Pons (tissue), 1 donor: ENCODE measurements at places on chromosomes 7 and 10.
A peak's percentile ranks its signal among the peaks of the same experiment; 100 is the strongest.

DNA sequence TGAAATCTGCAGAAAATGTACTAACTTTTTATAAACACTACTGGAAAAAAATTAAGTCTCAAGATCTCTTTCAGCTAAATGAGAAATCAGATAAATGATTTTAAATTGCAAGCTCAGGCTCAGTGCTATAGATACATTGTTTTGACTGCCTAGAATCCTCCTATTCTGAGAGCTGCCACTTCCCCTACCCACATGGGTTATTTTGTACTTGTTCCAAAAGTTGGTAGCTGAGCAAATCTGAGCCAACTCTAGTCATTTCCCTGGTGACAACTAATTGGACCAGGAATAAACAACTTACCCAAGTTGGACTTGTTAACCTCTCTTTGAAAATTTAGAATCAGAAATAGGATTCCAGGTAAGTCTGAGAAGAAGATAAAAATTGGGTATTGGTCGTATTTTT is 202.1 kb downstream of the MBL2 start:
- no peak for DNase-seq

DNA sequence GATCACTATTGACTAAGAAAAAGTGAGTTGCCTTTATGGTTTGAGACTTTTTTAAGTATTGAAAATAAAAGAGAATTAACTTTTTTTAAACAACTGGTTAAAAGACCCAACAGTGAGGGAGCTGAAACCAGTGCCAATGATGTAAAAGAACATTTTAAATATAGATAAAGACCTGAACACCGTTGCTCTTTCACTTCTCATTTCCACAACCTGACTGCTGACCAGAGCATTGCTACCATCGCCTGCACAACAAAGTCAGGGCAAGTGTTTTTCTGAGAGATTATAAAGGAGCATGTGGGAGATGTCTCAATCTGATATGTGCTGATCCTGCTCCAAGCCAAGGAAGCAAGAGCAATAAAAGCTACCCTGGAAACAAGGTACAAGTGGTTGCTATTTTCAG is 34.7 kb downstream of the IMMP2L start:
- no peak for DNase-seq

DNA sequence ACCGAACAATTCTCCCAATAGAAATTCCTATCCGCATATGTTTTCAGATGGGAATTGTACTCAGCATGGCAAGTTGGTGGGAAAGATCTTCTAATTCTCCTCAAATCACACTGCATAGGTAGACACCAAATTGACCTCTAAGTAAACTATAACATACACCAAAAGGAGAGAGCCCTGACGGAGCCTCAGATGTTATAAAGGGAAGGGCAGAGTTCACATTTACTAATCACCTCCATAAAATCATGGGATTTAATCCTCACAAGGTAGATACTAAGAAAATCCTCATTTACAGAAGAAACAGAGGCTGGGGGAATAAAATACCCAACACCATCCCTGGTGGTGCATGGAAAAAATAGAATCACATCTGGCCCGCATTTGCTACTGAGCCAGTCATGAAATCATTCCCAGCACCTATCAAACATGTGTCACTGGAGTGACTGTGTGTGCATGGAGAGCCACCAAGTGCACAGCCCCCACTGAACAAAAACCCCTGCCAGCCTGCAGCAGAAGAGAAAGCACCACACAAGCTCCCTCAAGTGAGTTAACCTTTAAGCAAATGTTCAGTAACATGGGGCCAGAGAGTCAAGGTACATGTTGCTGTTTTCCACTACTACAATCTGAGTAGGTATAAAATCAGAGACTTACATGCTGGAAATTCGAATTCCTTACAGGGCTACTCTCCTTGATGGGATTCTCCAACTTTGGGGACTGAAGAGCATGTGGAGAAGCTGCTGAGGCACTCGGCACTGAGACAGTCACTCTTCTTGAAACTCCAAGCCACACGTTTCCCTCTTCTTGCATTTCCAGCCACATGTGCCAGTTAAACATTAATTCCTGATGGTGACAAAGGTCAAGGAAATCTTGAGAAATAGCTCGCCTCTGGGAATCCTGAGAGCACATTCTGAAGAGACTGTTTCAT is at the start of gene DDC:
DDC (minus strand) TSS at position 766 of the 919 bp plus-strand sequence. CDS start 21,320 bp downstream, outside the sequence.
- DNase-seq, result no peak

DNA sequence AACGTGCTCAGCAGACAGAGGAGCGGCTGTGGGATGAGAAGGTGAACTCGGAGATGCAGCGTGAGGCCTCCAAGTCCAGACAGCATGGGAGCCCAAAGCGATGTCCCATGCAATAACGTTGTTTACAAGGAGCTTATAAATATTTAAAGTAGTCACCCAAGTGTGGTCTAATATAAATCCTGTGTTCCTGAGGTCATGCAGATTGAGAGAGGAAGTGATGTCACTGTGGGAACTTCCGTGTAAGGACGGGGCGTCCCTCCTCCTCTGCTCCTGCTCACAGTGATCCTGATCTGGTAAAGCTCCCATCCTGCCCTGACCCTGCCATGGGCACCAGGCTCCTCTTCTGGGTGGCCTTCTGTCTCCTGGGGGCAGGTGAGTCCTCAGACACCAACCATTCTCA is 94.7 kb upstream of the PRSS58 start:
- no peak for DNase-seq

DNA sequence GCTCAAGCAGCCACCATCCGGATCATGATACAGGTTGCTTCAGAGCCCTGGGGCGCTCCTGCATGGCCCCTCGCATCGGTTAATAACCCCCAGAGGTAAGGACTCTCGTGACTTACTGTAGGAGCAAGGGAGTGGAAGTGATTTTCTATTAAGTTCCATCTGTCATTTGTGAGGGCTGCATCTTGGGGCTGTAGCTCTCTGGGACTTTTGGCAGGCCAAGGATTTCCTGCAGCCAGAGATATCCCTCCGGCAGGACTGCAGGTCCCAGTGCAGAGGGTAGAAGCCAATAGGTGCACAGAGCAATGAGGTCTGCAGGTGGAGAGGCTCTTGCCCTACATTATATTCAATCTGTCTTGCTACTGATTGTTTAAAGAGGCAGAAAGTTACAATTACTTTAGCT is 356.8 kb upstream of the ADARB2 start:
- DNase-seq, result no peak

- no peak for DNase-seq
Measured at GRCh38 chr10:5947471-5948207, 29.7 kb downstream of the IL15RA start.

DNA sequence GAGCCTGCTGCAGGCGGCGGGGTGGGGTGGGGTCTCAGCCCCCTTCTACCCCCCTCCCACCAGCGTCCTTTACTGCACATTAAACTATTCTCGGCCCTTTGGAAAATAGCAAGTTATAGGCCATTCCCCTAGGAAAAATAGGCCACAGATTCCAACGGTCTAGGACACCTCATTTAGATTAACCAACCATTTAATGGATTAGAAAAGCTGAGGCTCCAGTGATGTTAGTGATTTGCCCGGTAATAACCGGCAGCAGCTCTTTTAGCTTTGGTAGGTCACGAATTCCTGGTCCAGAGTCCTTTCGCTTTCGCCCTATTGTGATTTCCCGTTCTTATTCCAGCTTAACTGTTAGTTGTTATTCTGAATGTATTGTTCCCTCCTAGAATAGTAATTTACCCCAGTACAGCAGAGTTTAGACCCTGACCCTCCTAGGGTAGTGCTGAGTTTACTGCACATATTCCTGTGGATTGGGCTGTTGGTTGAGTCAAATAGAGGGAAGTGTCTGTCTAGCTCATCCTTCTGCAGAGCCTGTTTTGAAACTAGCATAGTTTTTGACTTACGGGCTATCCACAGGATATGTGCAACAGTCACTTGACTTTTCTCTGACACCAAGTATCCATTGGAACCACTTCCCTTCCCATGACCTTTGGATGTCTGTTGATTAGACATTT is 754 bp downstream of the GSTO1 start:
- peak; percentile 82 for DNase-seq

- peak; percentile 35 for DNase-seq
Measured at GRCh38 chr7:157357129-157358040, 20.6 kb downstream of the DNAJB6 start.

DNA sequence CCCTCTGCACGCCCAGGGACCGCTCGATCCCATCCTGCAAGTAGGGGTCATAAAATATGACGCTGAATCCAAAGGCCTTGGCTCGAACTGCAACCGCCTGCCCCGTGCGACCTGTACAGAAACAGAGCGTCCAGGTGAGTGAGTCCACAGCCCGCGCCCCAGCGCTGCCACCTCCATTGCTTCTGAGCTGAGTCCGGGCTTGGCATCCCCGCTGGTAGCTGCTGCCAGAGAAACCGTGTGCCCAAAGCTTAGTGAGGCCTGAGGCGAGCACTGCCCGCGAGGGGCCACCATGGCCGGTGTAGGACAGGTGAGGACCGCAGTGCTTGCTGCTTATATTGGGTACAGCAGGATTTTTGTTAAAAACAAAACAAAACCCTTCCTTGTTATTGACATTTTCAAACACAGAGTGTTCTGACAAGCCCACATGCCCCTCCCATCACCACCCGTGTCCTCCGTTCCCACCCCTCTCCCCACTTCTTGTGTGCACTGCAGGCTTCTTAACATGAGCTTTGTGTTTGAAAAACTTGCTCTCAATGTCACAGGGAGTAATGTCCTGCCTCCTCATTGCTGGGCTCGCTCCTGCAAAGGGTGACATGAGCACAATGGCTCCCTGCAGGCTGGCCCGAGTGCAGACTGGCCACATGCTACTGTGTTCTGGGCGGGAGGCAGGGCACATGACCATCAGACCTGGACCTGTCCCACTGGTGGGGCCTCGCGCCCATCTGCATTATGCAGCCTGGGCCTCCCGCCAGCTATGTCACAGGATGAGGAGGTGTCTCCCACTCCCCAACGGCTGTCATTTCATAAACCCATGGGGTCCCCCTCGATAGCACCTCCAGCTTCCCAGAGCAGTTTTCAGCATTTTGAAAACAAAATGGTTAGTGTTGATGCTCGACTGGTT is 52.9 kb downstream of the ZRANB1 start:
- no peak for DNase-seq

GRCh38 chr7:135512135-135512887 is 2.4 kb upstream of the CNOT4 start:
- peak; percentile 89 for DNase-seq

- no peak for DNase-seq
Measured at GRCh38 chr7:99876933-99877332, at the start of gene OR2AE1. Gene OR2AE1 (minus strand): TSS chr7:99877033. CDS start chr7:99877033, 0 bp downstream.

DNA sequence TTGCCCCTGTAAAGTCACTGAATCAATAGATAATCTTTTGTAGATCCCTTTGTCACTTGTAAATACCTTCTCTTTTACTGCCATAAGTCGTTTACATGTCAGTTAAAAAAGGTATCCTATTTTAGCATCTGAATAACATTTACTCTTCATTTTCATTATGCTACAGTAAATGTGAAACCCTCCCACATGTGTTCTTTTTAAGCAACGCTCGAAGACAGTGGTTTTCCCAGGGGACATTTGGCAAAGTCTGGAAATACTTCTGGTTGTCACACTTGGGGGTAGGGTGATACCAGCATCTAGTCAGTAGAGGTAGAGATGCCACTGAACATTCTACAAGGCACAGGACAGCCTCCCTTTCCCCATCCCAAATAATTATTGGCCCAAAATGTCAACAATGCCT is 23.7 kb downstream of the ATAD1 start:
- DNase-seq, result no peak

DNA sequence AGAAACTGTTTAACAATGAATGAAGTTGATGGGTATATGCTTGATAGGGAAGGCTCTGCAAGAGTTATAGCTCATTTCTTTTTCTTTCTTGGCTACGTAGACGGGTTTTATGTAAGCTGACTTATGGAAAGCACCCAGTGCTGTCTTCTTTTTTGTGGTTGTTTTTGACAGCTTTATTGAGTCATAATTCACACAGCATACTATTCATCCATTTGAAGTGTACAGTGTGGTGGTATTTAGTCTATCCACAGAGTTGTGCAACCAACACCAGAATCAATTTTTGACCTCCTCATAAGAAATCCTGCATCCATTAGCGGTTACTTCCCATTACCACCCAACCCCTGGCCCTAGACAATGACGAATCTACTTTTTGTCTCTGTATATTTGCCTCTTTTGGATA is 240.6 kb upstream of the KIAA1217 start:
- no peak for DNase-seq

DNA sequence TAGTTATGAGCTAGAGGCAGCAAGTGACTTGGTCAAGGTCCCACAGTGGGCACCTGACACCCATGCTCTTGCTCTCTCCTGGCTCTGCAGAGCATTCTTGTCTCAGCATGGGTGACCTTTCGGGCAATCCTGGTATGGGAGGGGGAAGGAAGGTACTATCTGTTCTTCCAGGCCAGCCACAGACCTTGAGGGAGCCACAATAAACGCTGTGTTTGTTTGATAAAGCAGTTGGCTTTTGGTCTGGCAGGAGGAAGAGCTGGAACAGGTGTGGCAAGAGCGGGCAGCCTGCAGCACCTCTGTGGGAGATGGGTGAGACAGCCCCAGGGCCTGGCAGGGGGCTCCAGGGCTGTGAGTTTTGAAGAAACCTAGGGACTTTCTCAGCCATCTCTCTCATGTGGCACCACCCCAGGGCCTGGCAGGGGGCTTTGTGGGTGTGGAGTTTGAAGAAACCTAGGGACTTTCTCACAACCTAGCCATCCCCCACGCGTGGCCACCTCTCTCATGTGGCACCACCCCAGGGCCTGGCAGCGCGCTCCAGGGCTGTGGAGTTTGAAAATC is 11.4 kb downstream of the CLDN3 start:
- DNase-seq, result no peak

DNA sequence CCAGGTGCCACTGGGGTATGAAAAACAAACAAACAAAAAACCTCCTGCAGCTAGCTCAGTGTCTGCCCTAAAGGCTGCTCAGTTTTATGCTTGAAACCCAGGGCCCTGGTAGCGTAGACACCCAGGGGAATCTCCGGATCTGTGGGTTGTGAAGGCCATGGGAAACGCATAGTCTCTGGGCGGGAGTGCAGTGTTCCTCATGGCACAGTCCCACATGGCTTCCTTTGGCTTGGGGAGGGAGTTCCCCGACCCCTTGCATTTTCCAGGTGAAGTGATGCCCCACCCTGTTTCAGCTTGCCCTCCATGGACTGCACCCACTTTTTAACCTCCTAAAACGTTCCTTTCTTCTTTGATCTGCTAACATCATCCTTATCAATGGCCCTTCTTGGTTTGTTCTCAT is 56.0 kb downstream of the AHR start:
- DNase-seq, result no peak

- no peak for DNase-seq
Measured at GRCh38 chr10:128867210-128867609, 599.8 kb upstream of the MGMT start.
